HEK293T (cell line): ENCODE measurements at places on chromosomes 12 and 14.

- DNase-seq: no peak
These were observed 9.6 kb downstream of the CBX5 start for GRCh38 chr12:54270345-54270744.

GRCh38 chr12:93634416-93634815 lies 42.8 kb upstream of the CRADD start:
- no peak for DNase-seq

GRCh38 chr12:2737656-2738241 lies 57.0 kb upstream of the FKBP4 start:
- no peak for DNase-seq

DNA sequence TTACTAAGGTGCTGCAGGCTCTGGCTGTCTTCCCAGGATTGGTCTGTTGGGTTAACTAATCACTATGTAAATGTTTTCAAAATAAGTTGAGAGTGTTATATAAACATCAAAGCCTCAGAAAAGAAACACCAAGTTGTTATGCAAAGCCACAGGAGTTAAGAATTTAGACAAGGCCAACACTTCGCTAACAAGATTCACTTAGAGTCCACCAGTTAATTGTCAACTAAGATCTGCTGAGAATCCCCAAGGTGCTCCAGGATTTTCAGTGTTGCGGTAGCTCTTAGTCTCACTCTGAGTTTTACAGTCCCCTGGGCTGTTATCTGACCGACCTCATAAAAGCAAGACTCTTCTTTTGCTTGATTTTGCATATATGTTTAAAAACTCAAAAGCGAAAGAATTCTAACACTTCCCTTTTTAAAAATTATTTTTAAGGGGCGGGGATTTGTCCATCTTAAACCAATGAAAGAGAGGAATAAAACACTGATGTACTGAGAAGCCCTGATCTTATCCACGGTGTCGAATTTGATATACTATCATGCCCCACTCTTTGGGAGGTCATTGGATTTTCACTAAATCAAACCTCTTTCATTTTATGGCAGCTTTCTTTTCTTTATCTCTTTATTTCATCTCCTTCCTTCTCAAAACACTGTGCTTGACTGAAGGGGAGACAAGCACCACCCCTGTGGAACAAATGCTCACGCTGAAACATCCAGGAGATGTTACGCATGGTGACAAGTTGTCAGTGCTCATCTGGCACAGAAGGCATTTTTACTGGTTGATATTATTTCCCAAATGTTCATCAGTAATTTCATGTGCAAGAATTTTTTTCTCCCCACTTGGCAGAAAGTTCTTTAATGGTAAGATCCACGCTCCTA lies 7.0 kb downstream of the NIN start:
- DNase-seq: no peak

- DNase-seq: no peak
These were observed 37.9 kb downstream of the GCN1 start for GRCh38 chr12:120156315-120157259.

DNA sequence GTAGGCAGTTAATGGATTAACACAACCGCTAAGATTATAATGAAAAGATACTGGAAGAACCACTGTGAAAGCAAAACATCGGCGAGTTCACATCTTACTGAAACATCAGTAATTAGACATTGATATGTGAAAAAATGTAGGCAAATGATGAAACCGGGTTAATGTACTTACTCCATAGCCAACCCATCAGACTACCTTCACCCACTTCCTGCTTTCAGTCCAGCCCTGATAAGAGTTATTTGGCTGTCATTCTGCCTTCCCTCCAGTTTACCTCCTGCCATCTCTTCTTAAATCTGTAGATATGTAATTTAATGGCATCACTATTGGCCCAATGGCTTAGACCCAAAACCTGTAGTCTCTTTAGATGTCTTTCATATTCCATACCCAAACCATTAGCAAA lies 46.0 kb upstream of the LGR5 start:
- DNase-seq: no peak

DNA sequence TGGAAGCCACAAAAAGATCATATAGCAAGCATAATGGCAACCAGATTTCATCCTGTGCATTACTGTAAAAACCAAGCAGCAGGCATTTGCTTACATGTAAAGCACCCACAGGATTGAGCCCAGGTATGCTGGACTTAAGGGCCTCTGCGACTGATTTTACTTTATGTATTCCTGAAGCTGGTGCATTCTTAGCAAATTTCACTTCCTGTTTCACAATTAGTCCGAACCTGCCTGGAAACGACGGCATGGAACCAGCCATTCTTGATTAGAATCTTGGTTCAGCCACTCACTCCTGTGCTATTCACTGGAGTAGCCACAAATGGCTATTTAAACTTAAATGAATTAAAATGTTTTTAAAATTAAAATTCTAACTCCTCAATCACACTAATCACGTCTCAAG lies 239.2 kb downstream of the NUAK1 start:
- no peak for DNase-seq

DNA sequence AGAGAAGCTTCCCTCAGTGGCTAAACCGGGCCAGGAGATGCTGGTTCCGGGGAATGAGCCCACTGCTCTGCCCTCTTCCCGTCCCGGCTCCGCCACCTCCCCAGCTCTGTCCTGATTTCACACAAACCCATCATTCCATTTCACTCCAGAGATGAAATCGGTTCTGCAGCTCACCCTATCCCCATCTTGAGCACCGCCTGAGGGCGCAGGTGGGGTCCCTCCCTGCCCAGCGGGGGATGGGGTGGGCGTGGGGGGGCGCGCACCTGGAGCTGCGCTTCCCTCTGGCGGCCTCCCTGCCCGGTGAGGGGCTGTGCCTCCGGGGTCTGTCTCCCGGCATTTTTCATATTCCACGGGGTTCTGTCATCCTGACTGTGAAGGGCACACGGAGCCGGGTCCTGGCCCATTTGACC lies 44.7 kb downstream of the NOC4L start:
- DNase-seq: no peak

DNA sequence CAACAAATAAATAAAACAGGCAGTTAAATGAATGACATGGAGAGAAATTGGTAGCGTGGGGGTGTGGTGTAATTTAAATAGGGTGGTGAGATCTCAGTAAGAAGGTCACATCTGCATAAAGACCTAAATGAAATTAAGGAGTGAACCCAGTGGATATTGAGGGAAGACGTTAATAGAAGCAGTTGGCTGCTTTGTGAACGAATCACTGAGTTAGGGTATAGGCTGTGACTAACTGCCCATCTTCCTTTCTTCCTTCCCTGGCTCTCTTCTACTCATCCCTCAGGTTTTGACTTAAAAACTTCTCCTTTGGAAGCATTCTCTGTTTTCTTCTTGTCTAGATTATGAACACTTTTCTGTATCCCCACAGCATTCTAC lies 64.7 kb downstream of the BTG1 start:
- no peak for DNase-seq

GRCh38 chr14:69090187-69090789 lies 62.6 kb downstream of the DCAF5 start:
- DNase-seq: peak; percentile 30

- no peak for DNase-seq
These were observed 1124.6 kb downstream of the AACS start for GRCh38 chr12:126189856-126190255.

- DNase-seq: no peak
These were observed 2.3 kb downstream of the PAPLN start for GRCh38 chr14:73239393-73240241.

DNA sequence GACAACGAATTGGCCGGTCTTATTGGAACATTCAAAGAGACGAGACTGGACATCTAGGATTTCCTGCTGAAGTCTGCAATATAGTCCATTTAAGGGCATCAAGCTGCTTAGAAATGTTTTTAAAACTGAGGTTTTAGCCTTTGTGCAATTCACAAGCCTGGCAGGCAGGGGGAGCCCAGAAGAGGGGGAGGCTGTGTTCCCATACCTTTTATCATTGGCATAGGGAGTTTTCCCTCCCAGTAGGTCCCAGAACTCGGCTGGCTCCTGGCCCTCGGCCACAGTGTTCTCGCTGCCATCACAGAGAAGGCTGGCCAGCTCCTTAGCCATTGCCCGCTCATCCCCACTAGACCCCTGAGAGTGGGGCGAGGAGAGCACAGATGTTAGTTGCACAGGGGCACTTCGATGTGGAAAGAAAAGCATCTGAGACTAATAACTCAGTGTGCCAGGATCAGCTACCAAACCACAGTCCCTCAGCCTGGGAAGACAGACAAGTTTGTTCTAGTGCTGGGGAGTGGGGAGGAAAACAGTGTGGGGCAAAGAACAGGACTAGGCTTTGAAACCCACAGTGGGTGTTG lies 15.1 kb downstream of the AVIL start:
- DNase-seq: peak; percentile 71

GRCh38 chr12:72499244-72499643 lies 227.1 kb downstream of the TRHDE start:
- no peak for DNase-seq

DNA sequence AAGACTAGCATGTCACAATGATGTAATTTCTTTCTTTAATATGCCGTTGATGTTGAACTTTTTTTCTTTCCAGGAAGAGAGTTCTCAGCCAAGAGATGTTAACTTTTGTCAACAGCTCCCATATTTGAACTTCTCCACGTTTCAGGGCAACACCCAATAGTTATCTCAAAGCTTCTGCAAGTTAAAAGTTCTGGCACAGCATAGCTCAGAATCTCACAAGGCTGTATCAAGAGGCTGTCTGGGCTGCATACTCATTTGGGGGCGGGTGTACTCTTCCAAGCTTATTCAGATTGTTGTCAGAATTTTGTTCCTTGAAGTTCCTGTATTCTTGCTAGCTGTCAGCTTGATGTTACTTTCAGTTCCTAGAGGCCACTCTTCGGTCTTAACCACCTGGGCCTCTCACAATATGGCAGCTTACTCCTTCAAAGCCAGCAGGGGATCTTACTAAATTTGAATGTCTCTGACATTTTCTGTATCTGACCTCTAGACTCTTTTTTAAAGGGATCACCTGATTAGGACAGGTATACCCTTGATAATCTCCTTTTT lies 38.9 kb downstream of the KCNC2 start:
- no peak for DNase-seq

DNA sequence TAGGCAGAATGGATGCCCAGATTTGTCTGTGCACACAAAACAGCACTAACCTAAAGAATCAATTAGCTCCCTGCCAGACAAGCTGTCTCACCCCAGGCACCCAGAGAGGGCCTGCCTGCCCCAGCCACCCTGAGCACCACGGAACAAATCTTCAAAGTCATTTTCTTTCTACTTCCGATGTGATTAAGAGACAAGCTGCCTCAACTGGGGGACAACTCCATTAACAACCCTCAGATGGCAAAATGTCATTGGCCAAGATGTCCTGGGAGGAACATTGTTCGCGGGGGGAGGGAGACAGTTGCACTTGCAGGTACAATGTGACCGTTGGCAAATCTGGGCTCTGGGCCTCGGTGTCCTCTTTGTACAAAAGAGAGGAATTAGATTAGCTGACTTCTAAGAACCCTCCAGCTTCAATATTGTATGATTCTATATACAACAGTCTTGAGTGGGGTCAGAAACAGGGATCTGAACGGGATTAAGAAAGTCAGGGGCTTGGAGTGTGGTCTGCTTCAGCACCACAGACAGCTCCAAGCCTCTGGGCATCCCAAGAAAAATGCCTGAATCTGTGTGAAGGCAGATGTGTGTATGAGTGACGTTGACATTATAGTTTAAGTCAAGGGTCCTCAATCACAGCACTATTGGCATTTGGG lies 42.8 kb upstream of the CMKLR1 start:
- DNase-seq: peak; percentile 23

- DNase-seq: no peak
These were observed 217.2 kb downstream of the C12orf50 start for GRCh38 chr12:87812030-87812429.

DNA sequence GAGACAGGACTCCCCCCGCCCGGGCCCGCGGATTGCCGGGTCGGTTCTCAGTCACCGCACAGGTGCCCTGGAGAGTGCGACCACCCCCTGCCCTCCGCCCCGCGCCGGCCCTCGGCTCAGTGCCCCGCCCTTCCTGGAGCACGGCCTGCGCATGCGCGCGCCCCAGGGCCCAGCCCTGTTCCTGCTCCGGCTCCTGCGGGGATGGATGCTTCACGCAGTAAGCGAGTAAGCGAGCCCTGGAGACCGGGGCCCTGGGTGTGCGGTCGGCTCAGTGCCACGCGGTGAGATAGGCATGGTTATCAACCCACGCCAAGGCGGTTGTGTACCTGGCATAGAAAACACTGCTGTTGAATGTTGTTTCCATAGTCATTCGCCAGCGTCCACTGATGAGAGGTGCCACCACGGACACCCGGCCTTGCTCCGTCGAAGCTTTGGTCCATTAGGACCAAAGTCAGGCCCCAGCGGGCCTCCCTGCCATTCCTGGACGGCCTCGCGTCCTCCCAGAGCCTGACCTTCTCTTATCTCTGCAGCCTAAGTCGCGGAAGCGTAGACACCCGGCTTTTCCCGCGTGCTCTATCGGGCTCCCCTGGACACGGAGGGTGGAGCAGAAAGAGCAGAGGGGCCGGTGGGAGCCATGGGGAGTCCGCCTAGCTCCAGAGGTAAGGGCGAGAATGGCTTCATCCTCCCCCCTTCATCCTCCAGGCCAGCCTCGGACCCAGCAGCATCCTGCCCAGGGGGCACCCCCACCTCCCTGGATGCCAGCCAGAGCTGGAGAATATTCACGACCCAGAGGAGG lies 90.6 kb downstream of the PAPOLA start:
- no peak for DNase-seq

DNA sequence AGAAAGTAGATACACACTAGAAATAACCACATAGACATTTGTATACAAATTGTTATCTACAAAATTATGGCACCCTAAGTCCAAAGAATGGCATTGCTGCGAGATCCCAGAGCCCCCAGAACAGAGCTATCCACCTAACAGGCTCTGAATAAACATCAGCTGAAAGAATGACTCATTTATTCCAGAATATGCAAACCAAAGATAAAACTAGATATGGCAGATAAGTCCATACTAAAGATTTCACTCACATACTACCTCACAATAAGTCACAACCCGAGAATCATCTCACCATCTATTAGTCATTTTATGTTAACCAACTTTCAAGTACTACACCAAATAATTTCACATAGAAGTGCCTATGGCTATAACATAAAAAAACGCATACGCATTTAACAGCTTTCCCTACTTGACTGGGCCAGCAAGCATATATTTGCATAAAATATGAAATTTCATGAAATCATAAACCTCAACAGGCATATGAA lies 5.6 kb downstream of the CNIH1 start:
- DNase-seq: no peak

GRCh38 chr14:20247646-20248246 lies 8.7 kb downstream of the OR11H4 start:
- DNase-seq: peak; percentile 11

DNA sequence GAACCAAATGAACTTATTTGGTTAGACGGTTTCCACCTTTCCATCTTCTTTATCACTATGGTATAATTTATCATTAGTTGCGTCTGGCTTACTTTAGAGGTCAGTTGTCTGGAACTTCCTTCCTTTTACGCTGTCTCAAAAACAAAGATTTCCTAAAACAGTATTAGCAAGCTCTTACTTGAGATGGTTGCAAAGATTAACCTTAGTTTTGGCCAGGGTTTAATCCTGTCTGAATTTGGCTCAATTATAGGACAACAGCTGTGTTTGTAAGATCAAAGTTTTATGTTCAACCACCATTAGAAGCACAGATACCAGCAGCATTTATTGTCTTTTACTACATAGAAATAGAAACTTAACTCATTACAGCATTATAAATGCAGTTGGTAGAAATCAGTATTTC lies 7.9 kb upstream of the WASHC3 start:
- DNase-seq: no peak
